Stimulated activated CD8-positive, alpha-beta memory T cell treated with anti-CD3 and anti-CD28 coated beads, Interleukin-15, amount 100 ng/mL, for 1 hour (primary cell): ENCODE measurements at places on chromosomes 13 and 19.

GRCh38 chr13:32976056-32976805 is 40.0 kb upstream of the KL start:
- no peak for DNase-seq

GRCh38 chr13:79245937-79246577 is 160.0 kb downstream of the RBM26 start:
- DNase-seq = no peak

DNA sequence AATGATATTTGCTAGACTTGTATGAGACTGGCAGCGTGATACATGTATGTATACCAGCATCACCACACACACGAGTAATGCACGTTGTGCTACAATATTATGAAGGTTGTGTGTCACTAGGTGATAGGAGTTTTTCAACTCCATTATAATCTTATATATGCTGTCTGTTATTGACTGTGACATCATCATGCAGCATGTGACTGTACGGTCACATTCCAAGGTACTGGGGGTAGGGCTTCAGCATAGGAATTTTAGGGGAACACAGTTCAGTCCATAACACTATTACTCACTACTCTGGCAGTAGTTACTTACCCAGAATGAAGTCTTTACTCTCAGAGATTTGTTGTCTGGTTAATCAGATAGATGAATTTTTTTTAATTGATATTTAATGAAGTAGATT is 91.1 kb downstream of the CDK8 start:
- DNase-seq = no peak

DNA sequence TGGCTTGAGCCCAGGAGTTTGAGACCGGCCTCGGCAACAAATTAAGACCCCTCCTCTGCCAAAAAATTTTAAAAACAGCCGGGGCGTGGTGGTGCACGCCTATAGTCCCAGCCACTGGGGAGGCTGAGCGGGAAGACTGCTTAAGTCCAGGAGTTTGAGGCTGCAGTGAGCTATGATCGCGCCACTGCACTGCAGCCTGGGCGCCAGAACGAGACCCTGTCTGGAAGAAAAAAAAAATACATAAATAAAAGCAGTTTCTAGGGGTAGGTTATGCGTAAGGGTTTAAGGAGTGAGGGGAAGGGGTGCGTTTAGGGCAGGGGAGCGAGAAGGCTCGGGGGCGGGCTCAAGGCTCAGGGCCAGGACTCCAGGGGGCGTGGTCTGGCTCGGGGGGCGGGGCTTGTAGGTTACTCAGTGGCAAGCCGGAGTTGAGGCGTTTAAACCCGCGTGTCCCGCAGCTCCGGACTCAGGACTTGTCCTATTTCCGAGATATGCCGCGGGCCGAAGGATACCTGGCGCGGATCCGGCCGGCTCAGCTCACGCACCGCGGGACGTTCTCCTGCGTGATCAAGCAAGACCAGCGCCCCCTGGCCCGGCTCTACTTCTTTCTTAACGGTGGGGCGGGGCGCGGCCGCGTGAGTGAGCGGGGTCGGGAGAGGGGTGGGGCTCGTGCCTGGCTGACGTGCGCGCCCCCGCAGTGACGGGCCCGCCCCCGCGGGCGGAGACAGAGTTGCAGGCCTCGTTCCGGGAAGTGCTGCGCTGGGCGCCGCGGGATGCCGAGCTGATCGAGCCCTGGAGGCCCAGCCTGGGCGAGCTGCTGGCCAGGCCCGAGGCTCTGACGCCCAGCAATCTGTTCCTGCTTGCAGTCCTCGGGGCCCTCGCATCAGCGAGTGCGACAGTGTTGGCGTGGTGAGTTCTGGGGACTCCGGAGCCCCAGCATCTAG is 10.7 kb downstream of the SPACA6 start:
- DNase-seq = peak; percentile 93
